ENCODE measurements at places on chromosomes 3 and 15. TPM values are rescaled to one million over a fixed set of nuclear protein-coding genes. Genes with fewer than 3 reads are reported as not detected.

MESP2 gene
- total RNA-seq: not detected

RHCG gene
- not detected for total RNA-seq

FBXW12 gene
- total RNA-seq: not detected

HTD2 gene
- 5.6 TPM for total RNA-seq

KPNA4 gene
- total RNA-seq: 19.6 TPM

CGNL1 gene
- total RNA-seq: 17.9 TPM

RETNLB gene
- not detected for total RNA-seq

SPSB4 gene
- total RNA-seq: under 0.01 TPM

SPATA16 gene
- not detected for total RNA-seq

EBLN2 gene
- 3.0 TPM for total RNA-seq

CACNA1D gene
- not detected for total RNA-seq

NDN gene
- total RNA-seq: 26.8 TPM

GOLGA6L1 gene
- not detected for total RNA-seq

LNP1 gene
- total RNA-seq: 0.44 TPM

RYK gene
- total RNA-seq: 61.5 TPM

GUCA1C gene
- not detected for total RNA-seq

SLC6A1 gene
- under 0.01 TPM for total RNA-seq

C2CD4A gene
- total RNA-seq: 0.87 TPM

MKRN2OS gene
- not detected for total RNA-seq

DPPA2 gene
- total RNA-seq: not detected

CPN2 gene
- total RNA-seq: not detected

ALDH1L1 gene
- not detected for total RNA-seq

ABI3BP gene
- 7.7 TPM for total RNA-seq

TOPAZ1 gene
- total RNA-seq: not detected
